ENCODE measurements at places on chromosomes 7 and 10. TPM values are rescaled to one million over a fixed set of nuclear protein-coding genes. Genes with fewer than 3 reads are reported as not detected.

GRCh38 chr7:4025694-4026615 lies 656.1 kb upstream of the FOXK1 start:
- DNase-seq: no peak

DNA sequence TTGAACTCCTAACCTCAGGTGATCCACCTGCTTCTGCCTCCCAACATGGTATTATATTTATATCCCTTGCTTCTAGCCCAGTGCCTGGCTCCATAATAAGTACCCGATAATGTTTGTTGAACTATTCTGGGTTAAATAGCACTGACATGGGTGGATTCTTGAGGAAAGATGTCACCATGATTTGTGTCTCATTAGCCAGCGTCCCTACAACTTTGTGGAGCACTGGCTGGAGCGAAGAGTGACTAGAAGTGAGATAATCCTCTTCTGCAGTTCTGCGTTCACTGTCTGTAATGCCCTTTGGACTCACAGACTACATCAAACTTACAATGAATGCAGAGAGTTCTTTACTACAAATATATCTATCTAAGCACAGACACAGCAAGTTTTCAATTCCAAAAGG lies 16.9 kb upstream of the AKR1E2 start:
- no peak for DNase-seq

DNA sequence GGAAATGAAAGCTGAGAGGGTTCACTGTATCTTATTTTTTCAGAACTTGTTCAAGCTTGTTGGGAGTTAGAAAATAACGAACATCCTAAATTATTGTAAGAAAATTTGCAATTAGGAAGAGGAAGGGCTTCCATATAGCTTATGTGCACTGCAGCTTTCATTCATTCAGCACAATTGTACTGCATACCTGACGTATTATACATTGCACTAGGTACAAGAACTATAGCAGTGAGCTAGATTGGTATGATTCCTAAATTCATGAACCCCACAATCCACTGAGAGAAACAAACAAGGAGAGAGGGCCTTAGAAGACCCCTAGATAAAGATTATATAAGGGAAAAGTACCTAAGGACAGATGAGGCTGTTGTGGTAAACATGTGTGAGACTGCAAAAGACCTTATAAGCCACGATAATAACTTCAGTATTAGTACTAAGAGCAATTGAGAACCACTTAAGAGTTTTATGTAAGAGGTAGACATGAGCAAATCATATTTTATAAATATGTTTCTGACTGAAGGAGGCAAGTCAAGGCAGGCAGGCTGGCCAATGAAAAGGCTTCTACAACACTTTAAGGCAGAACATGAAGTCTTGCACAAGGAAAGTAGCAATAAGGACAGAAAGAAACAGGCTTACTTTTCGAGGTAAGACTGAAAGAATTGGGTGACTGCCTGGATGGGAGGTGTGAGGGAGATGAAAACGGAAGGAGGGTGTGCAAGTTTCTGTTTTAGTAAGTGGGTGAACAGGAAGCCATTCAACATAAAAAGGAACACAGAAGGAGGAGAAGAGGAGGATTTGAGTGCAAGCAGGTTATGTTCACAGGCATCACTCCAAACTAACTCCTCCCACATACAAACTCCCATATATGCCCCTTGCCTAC lies 77.9 kb upstream of the LRRN3 start:
- no peak for DNase-seq

GRCh38 chr7:103843689-103844480 lies 145.6 kb downstream of the RELN start:
- no peak for DNase-seq

DNA sequence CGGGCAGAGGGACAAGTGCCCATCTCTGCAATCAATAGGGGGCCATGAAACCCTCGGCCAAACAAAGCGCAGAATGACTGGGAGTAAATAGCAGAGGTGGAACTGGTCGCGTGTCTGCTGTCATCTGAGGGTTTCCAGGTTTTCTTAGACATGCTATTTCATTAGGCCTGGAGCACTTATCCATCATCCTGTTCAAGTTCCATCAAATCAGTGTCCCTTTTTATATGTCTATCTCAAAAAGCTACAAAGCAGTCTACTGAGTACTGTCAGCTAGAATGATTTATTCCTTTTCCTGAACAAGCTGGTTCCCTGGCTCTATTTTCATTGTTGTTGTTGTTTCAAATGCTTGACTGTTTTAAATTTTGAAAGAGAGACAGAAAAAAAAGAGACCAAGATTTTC lies 590.5 kb downstream of the PARD3 start:
- DNase-seq: no peak

DNA sequence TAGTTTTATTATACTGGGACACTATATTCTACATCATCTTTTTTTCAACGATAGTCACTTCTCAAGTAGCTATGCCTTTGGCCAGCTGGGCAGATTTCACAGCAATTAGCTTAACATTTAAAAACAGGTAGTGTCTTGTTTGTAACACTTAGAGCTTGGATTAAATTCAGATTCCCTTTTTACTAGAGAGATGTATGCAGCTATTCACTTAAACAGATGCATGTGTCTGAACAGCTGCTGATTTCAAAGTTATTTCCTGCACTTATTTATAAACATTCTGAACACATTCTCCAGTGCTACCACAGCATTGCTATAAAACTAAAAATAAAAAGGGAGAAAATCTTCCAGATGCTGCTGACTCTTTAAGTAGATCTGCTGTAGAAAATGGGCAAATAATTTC lies 637.2 kb downstream of the POM121L12 start:
- no peak for DNase-seq

DNA sequence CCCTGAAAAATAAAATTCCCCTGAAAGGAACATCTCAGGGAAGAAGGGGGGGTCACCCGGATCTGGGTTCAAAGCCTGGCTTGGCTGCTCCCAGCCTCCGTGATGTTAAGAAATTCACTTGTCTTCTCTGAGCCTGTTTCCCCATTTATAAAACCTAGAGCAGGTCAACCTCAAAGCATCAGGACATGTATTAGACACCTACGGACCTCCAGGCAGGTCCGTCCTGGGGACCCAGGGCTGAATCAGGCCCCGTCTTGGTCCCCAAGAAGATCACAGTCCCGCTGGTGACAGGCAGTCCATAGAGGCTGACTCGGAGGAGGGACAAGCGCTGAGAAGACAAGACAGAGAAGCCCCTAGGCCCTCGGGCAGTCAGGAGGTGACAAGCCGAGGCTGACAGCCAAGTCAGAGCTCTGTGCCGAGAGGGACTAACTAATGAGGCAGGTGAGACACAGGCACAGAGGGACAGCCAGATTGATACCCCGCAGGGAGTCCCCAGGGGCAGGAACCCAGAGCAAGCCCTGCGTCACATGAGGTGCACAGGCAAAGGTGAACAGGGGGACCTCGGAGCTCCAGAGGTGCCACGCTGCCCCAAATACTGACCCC lies 2.9 kb downstream of the MYL10 start:
- no peak for DNase-seq

- no peak for DNase-seq
These were observed 145.6 kb downstream of the EXOC4 start for GRCh38 chr7:133398506-133398905.

- DNase-seq: no peak
These were observed 40.3 kb downstream of the HIPK2 start for GRCh38 chr7:139737221-139738100.

- no peak for DNase-seq
These were observed 177.9 kb upstream of the MGMT start for GRCh38 chr10:129288999-129289584.

DNA sequence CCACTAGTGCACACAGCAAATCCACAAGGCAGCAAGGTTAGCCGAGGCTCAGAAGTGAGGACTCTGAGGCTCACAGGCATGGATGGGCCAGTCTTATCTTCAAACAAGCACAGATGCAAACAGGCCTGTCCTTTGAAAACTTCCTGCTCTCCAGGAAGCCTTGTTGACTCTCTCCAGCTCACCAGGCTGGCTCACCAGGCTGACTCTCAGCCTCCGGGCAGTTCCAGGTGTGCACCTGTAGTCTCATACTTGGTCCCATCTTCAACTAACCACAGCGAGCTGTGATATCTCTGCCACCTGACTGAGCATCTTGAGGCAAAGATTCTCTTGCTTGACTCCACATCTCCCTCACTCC lies 173.9 kb upstream of the ZMIZ1 start:
- no peak for DNase-seq

DNA sequence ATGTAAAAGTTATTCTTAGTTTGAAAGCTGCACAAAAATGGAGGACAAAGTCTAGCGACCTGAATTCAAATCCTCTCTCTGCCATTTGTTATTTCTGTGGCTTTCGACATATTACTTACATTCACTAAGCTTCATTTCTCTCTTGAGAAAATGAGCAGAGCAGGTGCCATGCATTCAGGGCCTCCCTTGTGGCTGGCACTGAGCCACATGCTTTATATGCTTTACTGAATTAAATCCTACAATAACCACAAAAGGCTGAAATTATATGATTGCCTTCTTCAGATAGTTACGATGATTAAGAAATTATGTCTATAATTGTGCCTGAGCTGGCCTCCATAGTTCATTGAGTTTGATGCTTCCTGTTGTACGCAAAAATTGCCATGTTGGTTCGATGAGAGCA lies 98.7 kb downstream of the NPSR1 start:
- no peak for DNase-seq

GRCh38 chr10:32357056-32357735 lies 10.2 kb upstream of the EPC1 start:
- DNase-seq: no peak

DNA sequence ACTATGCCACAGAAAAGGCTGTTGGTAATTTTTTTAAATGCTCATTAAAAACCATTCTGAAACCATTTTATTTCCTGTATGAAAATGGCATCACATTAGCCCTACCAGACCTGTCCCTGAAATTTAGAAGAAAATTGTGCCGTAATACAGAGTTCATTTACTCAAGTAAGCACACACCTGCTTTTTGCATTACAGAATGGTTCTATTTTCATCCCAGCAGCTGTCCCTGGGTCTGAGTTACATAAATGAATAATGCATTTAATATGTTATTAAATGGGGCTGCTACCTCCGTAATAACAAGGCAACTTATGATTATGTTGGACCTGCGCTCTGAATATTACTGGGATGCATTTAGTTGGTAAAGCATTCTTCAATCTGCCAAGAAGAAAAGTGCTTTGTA lies 508.9 kb downstream of the SORCS1 start:
- no peak for DNase-seq

DNA sequence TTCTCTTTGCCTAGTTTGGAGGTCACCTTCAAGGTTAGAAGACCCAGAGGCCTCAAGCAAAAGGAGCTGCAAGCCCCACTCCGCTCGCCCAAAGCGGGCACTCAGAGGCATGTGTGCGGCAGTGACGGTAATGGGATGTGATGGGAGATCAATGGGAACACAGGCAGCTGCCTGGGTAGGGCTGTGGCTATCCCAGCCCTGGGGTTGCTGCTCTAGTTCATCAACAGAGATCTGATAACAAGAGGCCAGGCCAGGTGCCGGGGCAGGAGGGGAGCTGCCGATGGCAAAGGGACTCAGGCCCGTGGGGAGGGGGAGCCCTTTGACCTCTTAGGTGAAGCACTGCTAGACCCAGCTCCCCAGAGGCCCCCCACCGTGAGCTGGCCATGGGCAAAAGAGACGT lies 52.0 kb upstream of the GNA12 start:
- no peak for DNase-seq

DNA sequence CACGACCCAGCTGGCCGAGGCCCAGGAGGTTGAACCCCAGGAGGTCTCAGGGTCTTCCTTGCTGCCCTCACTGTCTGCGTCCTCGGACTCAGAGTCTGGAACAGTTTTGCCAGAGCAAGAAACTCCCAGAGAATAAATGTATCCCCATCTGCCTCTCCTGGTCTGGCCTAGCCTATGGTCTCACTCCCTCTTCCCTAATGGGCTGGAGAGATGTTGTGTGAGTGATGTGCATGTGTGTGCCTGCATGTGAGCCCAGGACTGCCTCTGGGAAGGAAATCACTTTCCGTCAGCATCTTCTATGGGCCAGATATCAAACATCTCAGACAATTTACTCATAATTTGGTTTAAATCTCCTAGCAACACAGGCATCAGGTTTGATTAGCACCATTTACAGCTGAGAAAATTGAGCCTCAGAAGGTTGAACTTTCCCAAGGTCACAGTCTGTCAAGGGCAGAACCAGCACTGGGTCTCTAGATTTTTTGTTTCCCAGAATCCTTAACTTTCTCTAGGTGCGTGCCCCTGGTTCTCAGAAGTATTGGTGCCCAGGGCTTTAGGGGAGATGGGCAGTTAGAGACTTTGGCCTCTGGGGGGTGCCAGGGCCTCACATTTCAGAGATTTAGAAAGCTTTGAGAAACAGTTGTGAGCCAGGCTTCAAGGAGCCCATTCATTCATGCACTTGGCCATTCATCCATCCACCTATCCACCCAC lies 4.9 kb downstream of the TMEM270 start:
- no peak for DNase-seq

Gene KCNIP2
- 3.0 TPM for total RNA-seq

Gene MINPP1
- 15.4 TPM for total RNA-seq

Gene MRLN
- total RNA-seq: not detected

Gene HOGA1
- 2.3 TPM for total RNA-seq

Gene MMP21
- not detected for total RNA-seq

Gene CCDC3
- total RNA-seq: 10.2 TPM

Gene GIMAP5
- 41.8 TPM for total RNA-seq

Gene RP9
- total RNA-seq: 11.9 TPM

Gene GPR15LG
- total RNA-seq: not detected

Gene PLA2G12B
- 1.2 TPM for total RNA-seq

Gene FAM13C
- total RNA-seq: 11.8 TPM

Gene ZNF248
- 14.3 TPM for total RNA-seq

Gene CYP3A7
- 1.6 TPM for total RNA-seq
